ENCODE measurements at places on chromosomes 13 and 19. TPM values are rescaled to one million over a fixed set of nuclear protein-coding genes. Genes with fewer than 3 reads are reported as not detected.

- DNase-seq, result no peak
These were observed 309.8 kb downstream of the OXGR1 start for GRCh38 chr13:96684469-96684868.

GRCh38 chr19:4136680-4137088 lies 12.8 kb upstream of the MAP2K2 start:
- no peak for DNase-seq

Gene AMH
- 2.8 TPM for polyA plus RNA-seq

Gene C1QTNF9
- 0.30 TPM for polyA plus RNA-seq

DNA sequence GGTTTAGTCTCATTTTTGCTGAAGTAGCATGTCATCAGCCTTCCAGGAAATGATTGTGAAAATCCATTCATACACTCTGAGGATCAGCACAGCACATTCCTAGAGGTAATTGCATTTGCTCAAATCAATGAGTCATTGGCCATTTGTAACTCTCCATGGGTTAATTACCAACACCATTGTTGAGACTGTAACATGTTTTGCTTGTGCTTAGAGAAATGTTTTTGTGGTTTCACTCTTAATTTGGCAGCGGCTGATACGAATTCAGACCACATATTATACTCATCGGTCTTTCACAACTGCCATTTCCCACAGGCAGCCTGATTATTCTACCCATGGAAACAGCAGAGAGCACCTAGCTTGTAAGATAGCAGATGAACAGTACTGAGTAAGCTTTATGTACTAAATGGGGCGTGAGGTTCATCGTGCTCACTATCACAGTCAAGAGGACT lies 110.3 kb downstream of the NHLRC3 start:
- DNase-seq, result no peak

DNA sequence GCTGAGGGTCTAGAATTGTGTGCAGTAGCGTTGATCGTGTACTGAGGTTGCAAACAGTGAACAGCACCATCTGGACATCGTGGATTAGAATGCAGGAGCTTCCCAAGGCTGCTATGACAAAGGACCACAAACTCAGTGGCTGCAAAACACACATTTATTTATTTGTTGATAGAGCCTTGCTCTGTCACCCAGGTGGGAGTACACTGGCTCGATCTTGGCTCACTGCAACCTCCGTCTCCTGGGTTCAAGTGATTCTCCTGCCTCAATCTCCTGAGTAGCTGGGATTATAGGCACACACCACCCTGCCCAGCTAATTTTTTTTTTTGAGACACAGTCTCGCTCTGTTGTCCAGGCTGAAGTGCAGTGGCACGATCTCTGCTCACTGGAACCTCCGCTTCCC lies 2.3 kb upstream of the UHRF1 start:
- DNase-seq, result no peak

- no peak for DNase-seq
These were observed 453.9 kb downstream of the SLITRK5 start for GRCh38 chr13:88125055-88125454.

DNA sequence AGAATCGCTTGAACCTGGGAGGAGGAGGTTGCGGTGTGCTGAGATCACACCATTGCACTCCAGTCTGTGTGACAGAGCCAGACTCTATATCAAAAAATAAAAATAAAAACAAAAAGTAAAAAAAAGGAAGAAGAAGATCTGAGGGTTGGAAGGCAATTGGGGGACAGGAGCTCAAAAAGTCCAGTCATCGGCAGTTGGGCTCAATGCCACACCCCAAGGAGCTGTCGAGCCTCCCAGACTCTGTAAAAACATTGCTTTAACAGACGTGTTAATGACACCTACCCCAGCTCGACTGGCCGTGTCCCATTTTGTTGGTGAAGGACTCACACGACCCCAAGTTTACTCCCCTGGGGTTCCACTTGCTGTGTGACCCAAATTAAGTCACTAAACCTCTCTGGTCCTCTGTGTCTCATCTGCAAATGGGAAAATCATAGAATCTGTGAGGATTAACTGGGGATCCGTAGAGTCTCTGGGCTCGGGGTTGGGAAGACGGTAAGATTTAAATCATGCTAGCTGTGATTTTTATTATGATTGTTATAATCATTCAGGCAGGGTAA lies 7.0 kb downstream of the GNA15 start:
- DNase-seq, result no peak

GRCh38 chr13:102793611-102794355 lies 5.0 kb downstream of the POGLUT2 start:
- DNase-seq, result no peak

DNA sequence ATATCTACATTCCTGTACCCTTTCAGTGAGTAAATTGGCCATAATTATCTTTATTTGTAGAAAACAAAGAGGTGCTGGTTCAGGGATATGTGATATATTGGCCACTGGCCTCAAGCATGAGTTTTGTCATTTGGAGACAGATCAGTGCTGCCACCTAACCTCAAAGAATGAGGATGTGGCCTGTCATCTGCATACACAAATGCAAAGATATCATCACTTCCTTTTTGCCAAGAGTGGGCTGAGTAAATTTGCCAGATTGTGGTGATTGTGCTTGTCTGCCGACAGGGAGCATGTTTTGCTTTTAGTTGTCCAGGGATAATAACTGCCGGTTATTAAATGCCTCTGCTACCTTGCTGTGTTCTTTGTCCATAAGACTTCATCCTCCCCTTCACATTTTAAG lies 44.2 kb downstream of the WASF3 start:
- no peak for DNase-seq

GRCh38 chr13:44191103-44191502 lies 182.5 kb upstream of the SERP2 start:
- no peak for DNase-seq

DNA sequence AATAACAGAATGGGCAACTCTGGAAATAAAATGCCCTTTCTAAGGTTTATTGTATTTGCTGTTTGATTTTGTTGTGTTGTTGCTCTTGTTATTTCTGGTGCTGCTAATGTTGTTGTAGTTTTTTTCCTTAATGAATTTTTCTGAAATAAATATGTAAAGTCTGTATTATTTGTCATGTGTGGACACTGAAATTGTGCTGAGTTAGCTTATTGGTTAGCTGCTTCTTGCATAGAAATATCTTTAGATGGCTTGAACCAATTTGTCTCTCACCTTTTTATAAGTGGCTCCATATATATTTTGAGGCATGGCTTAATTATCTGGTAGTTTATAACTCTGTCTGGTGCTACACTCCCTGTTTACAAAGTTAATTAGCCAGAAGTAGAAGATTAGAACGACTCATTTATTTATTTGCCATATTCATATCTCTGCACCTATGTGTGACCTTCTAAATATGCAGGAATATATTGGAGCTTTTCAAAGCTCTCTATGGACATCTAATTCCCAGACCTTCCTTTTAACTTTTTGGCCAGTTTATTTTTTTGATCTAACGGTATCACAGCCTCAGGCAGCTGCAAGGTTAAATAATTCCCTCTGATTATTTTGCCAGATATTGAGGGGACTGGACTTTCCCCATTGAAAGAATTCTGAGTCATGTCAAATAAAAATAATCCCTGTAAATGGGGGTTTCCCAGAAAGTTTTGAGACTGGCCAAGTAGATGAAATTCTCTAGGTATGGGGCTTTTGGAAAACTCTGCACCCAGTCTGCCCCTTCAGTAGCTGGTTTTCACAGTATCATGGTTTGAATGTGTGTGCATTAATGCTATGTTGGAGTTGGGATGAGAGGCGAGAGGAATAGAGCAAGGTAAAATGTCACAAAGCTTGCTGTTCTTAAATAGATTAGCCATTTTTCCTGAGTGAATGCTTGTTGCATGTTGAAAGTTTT lies 1331.7 kb upstream of the MIR17HG start:
- DNase-seq, result no peak

Gene CEACAM7
- polyA plus RNA-seq, result not detected

- no peak for DNase-seq
These were observed 47.3 kb upstream of the CLDN10 start for GRCh38 chr13:95505265-95505664.

GRCh38 chr19:17841371-17841809 lies 6.4 kb downstream of the JAK3 start:
- DNase-seq, result no peak

Gene NLRP5
- not detected for polyA plus RNA-seq

Measured in renal cortex interstitium (tissue), 15 donors.